Tibial artery (tissue), 4 donors: ENCODE measurements at places on chromosomes 13 and 19.

GRCh38 chr19:2477732-2478191 is 1.8 kb downstream of the GADD45B start:
- DNase-seq = peak; percentile 47

DNA sequence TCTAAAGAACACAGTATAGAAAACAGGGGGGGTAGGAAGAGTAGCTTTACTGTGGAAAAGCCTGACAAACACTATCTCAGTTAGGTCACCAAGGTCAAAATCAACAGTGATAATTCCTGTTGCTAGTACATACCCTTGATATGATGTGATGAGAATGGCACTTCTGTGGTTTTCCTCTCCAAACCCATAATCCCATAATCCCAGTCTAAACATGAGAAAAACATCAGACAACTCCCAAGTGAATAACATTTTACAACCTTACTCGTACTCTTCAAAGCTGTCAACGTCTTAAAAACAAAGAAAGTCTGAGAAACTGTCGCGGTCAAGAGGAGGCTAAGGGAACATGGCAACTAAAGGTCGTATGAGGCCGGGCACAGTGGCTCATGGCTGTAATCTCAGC is 137.6 kb downstream of the FOXO1 start:
- DNase-seq = no peak

DNA sequence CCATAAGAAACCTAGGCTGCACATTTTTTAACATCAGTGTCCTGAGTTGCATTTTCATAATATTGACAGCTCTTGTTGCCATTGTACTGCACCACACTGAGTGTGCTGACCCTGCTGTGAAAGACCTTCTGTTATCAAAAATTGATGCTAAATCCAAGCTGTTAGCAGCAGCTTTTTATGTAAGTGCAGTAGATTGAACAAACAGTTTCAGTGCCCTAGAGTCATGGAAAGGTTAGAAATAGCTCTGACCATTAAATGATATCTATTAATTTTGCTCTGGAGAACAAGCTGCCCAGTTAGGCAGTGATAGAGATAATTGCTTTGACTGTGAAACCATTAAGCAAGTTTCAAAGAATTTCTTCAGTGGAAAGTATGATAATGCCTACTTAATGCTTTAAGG is 1289.2 kb upstream of the PCDH20 start:
- DNase-seq = no peak

DNA sequence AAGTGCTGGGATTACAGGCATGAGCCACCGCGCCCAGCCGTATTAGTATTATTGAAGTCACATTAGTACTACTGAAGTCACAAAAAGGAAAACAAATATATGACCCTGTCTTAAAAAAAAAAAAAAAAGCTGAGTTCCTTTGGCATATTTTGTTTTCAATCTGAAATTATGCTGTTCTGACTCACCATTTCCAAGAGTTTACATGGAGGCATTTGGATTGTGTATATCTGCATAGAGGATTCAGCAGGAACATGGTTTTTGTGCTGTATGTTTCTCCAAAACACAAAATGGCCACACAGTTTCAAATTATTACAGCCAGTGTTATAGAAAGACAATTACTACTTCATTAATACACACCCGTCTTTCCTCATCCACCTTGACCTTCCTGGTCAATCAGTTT is 103.5 kb upstream of the TSC22D1 start:
- no peak for DNase-seq

- DNase-seq = no peak
Measured at GRCh38 chr19:33784432-33784831, 12.2 kb upstream of the KCTD15 start.
